Activated naive CD4-positive, alpha-beta T cell treated with anti-CD3 and anti-CD28 coated beads, Interleukin-2, amount 50 U/mL, for 16 hours (primary cell): ENCODE measurements at places on chromosomes 7 and 10.

GRCh38 chr7:155198196-155198892 lies 99.3 kb upstream of the INSIG1 start:
- no peak for DNase-seq

GRCh38 chr7:75649462-75649861 lies 89.3 kb downstream of the HIP1 start:
- no peak for DNase-seq

- no peak for DNase-seq
These were observed 72.2 kb upstream of the DLX6 start for GRCh38 chr7:96933067-96933645.

- no peak for DNase-seq
These were observed 81.3 kb downstream of the VWDE start for GRCh38 chr7:12322284-12322902.

DNA sequence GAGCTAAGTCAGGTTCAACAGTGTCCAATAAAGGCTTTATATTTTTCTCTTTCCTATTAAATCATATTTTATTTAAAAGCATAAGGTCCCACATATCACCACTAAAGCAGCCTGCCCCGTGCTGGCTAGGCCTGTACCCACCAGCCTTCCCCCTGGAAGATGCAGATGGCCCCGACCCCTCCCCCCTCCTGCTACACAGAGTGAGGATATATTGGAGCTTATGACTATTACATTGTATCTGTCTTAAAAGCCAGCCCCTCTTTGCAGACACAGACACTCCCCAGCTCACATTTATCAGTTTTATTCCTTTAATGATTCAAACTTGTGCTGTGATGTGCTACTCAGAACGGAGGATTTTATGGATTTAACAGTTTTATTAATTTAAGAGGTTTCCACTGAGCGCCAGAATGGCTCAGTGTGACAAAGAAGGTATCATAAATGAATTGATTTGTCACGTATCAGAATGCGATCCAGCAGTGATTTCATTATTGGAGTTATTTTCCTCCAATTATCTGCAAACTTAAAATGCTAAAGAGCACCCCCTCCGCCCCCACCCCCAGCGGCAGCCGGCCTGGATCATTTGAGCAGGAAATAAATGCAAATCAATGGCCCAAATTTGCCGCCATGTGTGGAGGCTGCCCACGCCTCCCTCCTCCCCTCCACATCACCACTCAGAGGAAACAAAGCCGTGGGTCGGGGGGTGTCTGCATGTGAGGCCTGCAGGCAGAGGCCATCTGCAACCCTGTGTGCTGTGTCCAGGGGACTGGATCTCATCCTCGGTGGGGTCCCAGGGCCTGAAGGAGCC lies 72.6 kb upstream of the ZMIZ1 start:
- no peak for DNase-seq

GRCh38 chr10:4663162-4663992 lies 162.6 kb upstream of the AKR1E2 start:
- DNase-seq = no peak
